ENCODE measurements at places on chromosomes 6 and 20.

- no peak for DNase-seq
Measured at GRCh38 chr6:161068321-161068741, 76.8 kb downstream of the MAP3K4 start.

DNA sequence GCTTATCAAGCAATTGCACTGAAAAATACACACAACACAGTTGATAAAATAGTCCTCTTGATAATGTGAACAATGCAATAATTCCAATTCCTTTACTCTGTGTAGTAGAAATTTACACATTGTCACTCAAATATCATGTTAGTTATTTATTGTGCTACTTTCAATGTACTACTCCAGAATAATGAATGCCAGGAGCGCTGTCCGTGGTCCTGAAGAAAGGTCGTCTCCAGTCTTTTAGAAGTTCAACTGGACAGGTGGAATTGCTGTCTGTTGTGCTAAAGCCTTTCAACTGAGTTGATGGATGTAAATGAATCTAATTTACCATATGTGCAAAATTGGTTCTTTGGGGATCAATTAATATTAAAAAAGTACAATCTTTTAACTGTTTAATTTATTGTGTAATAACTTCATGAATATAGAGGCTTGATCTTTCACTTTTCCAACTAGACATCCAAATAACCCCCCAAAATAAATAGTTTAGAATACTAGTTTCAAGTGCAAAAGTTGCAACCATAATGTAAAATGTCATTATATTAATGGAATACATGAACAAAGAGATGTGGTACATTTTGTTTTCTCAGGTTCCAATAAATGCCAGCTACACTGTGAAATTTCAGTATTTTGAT, 3.2 kb downstream of the GRIK2 start:
- DNase-seq, result no peak

DNA sequence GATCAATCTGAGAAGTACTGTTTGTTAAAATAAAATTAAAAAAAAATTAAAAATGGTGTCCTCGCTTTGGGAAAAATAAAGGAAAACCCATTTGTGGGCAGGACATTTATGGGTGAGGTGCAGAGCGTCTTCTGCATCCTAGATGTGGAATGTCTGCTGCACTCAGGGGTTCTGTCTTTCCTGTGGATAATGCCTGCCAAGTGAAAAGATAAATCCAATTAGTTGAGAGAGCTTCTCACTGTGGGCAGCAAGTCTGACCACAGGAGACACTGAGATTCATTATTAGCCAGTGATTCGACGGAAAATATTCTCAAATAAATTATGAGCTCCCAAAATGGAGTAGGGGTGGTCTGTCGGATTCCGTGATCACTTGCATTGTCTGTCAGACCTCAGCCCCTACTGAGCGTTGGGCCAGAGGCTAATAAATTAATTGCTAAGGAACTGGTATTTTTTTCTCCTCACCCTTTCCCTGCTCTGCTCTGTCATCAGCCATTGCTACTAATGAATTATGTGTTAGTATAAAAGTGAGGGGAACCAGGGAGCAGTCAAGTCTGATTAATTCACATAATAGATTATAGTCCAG, 10.0 kb downstream of the GMPR start:
- DNase-seq, result no peak

DNA sequence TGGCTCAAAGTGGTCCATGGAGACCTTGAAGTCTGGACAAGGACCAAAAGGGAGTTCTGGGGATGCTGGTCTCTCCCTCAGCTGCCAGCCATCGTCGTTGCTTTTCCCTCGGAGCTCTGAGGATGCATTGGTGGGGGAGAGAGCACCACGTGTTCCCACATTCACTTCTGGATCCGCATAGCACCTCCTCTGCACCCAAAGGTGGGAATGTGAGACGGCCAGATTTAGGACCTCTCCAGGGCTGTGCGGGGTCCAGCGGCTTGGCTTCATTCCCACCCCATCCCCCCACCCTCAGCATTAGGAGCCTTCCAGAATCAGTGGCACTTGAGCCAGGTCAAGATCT, 1.1 kb downstream of the EPB41L1 start:
- no peak for DNase-seq

DNA sequence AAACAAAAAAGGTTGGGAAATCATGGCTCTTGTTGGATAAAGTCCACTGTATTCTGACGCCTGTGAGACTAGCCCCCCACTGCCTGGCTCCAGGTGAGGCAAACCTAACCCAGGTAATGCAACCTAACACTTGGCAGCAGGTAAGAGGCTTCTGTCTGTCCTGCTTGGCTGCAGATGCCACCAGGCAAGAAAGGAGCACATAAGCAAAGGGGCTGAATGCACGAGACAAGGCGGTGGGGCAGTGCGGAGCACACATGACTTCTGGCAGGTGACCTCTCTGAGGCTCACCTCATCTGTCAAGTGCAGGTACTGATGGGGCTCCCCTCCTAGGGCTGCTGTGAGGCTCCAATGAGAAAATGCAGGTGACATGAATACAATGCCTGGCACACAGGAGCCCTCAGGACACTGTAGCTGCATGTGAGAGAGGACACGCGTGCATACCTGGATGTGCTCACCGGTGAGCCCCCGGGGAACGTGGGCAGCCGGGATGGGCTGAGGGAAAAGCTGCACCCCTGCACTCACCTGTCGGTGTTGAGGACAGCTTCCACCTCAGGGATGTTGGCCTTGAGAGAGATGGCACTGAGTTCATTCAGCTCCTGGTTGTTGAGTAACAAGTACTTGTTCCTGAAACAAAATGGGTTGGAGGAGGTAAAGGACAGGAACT, 54.1 kb downstream of the MYH7B start:
- no peak for DNase-seq

GRCh38 chr20:13401596-13401995, 180.5 kb downstream of the ISM1 start:
- no peak for DNase-seq

GRCh38 chr6:100988391-100988984, 107.4 kb upstream of the ASCC3 start:
- DNase-seq, result no peak

DNA sequence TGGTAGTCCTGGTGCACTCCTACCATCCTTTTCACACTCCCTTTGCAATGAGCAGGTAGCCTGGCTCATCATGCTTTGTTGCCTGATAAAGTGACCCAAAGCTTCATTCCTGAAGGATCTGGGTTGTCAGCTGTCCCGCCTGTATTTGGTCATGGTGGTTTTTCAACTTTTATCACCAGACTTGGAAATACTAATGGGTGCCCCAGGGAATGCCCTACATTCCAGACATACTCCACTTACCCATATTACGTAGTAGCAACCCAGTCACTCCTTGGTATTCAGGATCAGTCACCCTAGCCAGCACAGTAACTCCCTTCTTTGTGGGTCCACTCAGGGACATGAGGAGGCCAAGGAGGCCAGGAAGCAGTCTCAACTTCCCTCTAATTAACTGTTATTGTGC, 199.2 kb downstream of the MAFB start:
- DNase-seq, result no peak

DNA sequence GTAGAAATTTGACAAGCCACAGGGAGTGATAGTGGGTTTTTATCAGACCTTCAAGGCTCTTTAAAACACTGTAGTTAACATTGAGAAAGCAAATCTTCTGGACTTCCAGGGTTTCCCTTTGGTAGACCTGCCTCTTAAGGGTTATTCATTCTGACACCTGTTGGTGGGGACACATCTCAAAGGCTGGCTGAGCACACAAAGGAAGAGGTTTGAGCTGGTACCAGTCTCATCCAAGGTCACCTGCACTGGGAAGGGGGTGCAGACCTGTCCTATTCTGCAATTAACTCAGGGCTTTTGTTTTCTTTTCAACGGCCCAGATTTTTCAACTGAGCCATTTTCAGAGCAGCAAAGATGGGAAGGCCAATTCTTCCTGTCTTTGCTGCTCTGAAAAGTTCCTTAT, 45.6 kb downstream of the EDN1 start:
- no peak for DNase-seq

- DNase-seq, result no peak
Measured at GRCh38 chr20:953742-954141, 37.6 kb upstream of the ANGPT4 start.

GRCh38 chr6:140041571-140042332, 667.3 kb upstream of the CITED2 start:
- no peak for DNase-seq

DNA sequence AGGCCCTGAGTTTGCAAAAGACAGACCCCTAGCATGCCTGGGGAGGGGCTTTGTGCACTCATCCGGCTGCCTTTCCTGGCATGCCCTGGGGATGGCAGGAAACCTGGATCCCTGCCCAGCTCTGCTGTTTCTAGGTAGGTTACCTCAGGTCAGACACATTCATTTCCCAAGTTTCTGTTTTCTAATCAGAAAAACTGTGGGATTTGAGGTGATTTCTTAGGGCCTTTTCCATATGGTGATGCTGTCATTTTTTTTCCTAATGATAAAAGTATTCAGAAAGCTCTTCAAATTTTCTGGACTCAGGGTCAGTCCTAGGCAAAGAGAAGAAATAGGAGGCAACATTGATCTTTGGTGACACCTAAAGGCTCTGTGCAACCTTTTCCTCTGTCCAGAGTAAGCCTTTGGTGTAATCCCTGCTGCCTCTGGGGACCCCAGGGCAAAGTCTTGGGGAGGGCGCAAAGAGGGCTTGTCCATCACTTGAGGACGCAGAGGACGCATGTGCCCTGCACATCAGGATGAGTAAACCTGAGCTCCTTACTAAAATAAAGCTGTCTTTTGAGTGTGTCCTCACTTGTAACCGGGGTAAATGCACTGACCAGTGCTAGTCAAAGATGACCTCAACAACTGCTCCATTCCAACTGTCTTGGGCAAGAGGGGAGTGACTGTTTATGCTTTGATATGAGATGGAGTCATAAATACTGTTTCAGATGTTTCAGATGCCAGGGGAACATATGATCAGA, 13.5 kb upstream of the TRAM2 start:
- no peak for DNase-seq

DNA sequence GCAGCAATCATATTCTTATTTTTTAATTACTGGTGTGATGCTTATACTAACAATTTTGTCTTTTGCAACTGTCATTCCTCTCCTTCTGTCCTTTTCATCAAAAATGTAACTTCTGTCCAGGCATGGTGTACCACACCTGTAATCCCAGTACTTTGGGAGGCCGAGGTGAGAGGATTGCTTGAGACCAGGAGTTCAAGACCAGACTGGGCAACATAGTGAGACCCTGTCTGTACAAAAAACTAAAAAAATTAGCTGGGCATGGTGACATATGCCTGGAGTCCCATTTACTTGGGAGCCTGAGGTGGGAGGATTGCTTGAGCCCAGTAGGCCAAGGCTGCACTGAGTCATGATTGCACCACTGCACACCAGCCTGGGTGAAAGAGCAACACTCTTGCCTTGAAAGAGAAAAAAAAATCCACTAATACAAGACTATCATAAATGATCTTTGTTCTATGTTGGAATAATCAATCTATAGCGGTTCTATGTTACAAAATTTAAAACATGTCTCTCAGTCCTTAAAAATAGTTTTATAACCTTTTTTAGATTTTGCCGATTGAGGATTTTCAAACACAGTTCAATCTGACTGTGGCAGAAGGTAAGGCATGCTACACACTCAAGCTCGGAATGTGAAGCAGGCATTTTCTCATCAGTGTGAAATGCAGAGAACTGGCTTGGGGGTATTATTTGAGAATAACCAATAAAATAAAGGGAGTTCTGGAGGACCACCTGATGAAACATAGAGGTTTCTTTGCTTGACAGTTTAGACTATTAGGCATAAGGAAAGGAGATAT, 70.4 kb downstream of the ENPP1 start:
- DNase-seq, result no peak

DNA sequence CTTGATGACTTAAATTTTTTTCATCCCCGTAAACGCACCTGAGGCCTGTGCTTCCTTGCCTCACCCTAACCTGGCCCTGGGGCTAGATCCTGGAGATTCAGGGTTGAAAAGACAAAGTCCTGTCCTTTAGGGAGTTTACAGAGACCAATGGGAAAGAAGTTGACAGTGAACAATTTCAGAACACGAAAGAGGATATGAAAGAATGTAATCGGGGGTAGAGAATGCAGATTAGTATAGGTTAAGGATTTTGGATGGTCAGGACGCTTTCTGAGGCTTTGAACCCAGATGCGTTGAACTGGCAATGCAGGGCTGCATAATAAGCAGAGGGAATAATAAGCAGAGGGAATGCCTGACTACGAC, 1.7 kb upstream of the FBXO5 start:
- DNase-seq, result no peak

DNA sequence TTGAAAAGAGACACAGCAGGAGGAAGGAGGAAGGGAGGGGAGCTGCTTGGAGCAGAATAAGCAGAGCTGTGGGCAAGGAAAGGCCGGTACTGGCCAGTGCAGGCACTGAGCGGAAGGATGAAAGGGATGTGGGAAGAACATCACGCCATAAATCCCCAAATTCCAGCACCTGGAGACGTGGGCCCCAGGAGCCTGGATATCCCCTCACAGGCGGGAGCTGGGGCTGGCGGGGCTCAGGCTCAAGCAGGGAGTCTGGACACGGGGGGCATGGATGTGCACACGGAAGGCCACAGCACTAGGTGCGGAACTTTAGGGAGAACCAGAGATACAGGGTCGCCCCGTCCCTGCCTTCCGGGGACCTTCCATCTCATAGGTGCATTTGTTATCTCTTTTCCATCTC, 7.5 kb upstream of the RPP40 start:
- DNase-seq, result no peak

DNA sequence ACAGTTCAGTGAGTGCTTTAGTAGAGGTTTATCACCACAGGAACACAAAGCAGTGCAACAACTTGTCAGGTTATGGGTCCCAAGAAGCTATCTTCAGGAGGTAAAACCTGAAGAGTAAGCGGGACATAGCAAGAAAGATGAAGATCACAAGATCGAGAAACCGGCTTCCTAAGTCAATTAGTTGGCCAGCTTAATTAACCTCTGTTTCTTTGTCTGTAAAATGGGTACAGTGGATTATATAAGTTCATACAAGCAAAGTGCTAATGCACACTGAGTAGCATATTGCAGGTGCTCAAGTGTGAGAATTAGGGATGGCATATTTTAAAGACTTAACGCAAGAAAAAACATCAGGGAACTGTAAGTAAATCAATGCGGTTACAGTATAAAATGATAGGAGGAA, 12.5 kb downstream of the FBXO30 start:
- DNase-seq, result no peak

DNA sequence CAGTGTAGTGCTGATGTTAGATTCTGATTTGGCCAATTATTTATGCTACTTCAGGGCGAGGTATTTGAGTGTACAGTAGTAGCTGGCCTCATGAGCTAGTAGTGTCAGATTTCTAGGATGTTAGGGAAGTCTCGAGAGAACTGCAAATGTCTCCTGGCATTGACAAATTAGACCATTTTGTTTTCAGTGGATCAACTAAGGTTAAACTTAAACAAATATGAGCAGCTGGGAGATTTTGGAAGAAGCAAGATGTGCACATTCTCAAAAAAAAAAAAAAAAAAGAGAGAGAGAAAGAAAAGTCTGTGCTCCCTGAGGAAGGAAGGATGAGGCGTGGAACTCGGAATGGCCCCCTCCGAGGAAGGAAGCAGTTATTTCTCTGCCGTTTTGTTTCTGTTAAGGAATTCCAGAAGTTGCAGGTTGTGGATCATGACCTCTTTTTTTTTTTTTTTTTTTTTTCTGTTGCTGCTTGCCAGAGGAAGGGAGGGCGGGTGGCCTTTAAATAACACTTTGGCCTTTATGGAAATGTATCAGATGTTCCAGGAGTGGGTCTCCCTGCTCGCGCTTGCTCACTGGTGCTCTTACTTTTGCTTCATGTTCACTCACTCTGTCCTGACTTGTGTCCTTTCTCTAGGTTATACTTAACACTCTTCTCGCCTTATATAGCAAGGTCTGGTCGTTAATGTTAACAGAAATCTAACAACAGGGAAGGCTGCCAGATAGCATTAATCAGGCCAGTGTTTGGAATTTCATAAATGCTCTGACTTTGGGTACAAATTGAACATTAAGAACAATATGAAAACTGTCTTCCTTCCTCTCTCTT, 124.4 kb downstream of the TCP11 start:
- no peak for DNase-seq

GRCh38 chr6:131765804-131766135, 42.0 kb upstream of the ENPP1 start:
- DNase-seq, result no peak
